ENCODE measurements at places on chromosomes 3 and 15.

- DNase-seq, result no peak
These were observed 48.2 kb upstream of the FHIT start for GRCh38 chr3:61299343-61300005.

- DNase-seq, result no peak
These were observed 19.1 kb upstream of the TM4SF18 start for GRCh38 chr3:149352556-149352955.

GRCh38 chr3:127844326-127844942 is 22.1 kb upstream of the MGLL start:
- peak; percentile 76 for DNase-seq

GRCh38 chr3:191356631-191357439 is 26.5 kb upstream of the UTS2B start:
- no peak for DNase-seq

DNA sequence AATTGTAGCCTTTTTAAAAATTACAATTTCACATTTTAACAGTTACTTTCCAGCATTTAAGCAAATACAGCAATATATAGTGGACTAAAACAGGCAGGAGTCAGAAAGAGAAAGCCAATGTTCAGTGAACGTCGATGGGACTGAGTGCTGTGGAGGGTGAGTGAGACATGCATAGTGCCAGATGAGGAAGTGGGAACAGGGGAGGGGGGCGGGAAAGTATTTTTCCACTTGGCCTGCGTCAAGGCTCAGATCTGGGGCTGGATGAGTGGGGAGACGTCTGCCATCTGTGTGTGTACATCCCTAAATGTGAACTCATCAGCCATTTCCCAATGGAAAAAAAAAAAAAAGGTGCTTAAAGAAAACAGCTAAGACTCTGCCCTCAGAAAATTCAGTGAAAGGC is 19.2 kb upstream of the RAD18 start:
- no peak for DNase-seq

DNA sequence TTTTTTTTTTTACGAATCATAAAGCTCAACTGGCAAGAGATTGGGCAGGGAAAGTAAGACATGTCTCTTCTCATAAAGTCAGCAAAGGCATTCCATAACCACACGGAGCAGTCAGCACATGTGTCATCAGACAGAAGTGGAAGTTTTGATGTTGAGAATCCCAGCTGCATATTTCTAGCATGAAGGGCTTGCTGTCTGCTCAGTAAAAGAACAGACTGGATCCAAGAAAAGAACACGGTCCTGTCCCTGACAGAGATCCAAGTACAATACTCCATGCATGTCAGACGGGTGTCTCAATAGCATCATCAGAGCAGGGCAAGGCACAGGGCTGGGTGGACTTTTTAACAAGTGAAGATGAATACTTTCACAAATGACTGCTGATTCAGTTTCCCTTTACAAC is 38.2 kb downstream of the ABI3BP start:
- no peak for DNase-seq

DNA sequence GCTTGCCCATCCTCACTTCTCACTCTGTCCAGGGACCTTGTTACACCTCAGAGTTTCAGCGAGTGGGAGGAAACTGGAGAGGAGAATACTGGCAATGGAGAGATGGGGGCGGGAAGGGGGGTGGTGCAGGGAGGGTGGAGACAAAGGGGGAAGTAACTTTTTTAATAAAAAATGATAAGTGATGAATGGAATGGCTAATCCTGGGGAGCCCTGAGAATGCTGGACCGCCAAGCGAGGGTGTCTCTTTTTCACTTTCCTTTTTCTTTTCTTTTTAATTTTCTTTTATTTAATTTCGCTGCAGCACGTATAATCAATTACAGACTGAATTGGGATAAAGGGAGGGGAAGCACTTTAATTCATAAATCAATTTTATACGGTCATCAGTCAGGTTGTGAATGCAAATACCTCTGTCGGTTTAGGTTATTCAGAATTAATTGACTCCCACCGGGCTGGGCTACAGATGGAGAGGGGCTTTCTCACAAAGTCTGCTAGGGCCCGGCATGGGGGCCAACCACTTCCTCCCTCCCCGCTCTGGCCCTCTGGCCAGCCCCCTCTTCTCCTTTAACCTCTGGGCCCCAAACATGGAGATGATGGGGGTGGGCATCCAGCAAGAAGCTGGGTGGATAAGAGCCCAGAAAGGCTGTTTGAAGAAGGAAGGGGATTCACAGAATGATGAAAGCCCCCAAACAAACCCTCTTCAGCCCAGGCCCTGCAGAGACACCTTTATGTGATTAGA is 106.8 kb upstream of the BOC start:
- no peak for DNase-seq
